ENCODE measurements at places on chromosomes 11 and 22.
A peak's percentile ranks its signal among the peaks of the same experiment; 100 is the strongest.

GRCh38 chr11:113142508-113142907 is 171.9 kb upstream of the TTC12 start:
- no peak for DNase-seq

DNA sequence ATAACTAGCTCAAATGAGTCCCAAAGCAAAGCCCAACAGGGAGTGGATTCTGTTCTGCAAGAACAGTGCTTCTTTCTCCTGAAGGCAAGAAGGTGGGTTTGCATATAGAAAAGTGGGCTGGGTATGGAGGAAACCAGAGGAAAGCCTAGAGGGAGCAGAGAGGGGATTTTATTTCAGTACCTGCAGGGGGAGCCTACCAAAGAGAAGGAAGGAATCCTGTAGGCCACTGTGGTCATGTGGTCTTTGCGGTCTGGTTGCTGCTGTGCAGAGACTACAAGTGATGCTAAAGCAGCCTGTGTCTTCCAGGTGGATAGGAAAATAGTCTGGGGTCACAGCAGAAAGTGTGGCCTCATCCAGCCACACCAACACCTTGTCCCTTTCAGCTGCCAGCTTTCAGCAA is 33.2 kb upstream of the ZBTB16 start:
- DNase-seq = peak; percentile 18

DNA sequence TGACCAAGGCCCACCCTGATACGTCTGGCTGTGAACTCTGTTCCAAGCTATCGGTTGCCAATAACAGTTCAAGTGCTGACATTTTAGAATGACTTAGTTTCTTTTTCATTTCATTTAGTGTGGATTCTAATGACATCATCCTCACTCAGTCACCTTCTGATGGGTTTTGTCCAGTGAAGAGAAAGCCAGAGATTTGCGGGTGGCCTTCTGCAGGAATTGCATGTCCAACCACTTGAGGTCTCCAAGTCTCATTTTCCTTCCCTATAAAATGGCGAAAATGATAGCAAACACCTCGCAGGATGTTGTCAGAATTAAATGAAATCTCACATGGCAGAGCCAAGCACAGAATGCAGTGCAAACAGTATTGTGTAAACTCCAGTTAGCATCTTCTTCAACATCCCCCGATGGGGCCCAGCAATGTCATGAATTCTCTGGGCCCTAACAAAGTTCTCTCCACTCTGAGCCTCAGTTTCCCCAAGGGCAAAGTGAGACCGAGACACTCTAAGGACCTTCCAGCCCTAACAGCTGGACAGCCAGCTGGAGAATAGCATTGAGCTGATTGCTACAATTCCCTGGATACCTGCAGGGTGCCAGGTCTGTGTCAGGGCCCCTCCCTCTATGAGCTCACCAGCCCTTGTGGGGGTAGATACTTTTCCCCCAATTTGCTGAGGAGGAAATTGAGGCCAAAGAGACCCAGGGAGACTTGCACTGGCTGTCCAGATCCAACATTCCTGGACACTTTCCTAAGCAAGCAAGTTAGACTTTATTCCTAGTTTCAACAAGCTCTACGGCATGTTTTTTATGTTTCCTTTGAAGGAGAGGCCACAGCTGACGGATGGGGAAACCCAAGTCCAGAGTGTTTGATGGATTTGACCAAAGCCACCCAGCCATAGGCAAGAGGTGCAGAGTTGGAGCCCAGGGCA is 286.7 kb downstream of the MN1 start:
- DNase-seq = no peak

DNA sequence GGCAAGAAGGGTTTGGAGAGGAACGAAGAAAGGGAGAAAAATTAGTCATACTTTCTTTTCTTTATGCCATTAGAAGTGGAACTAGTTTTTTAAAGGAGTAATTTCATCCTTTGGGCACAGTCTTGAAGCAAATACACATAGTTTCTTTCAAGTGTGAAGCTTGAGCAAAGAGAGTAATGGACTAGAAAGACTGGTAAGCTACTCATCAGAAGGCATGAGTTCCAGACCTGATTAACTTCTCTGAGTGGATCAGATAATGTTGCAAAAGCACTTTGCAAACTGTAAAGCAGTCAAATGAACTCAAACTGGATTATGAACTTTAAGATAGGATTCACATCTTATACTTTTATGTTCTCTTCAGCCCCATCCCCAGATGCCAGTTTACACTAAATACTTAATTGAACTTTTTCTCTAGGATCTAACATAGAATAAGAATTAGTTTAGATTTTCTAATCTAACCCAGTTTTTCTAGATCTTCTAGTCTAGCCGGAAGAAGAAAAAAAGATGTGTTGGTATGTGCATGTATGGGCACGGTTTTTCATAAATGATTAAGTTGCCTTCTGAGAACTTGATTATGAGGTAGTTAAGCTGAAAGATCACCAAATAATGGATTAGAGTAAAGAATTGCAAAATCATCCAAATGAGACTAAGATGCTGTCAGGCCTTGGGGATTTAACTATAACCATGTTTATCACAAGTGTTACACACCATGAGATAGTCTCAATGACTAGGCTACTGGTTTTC is 2.5 kb downstream of the DDIAS start:
- no peak for DNase-seq

DNA sequence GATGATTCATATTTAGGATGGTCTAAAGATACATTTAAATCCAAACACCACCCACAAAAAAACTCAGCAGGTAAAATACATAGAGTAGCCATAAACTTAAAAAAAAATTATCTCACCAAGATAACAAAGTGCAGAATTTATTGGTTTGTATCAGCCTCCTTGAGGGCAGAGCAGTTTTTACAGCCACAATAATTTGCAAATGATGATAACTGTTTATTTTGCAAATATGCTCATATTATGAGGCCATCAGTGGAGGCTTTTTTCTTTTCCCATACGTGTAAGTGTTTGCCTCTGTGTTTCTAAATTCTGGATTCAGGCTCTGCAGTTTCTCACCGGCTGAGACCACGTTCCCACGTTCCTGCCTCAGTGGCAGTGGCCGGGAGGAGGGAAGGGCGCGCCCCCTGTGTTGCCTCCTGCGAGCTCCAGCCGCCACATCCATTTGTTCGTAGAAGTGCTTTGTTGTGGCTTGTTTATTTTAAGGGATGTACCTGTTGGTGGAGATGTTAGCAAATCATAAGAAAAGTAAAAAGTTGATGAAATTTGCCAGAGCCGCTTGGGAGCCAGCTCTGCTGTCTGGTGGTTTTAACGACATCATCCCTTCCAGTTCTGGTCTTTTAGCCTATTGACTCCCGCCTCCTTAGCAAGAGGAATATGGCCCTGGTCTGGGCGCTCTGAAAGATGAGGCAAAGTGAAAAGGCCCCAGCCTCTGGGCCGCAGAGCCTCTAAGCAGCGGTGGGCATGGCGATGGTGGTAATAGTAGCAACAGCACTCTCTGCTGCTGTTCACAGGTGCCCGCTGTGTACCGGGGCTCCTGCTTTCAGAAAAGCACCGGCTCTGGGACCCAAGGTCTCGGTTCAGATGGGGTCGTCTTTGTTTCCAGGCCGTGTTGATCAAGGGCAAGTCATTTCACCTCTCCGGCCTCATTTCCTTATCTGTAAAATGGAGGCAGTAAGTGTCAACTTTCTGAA is 66.7 kb upstream of the PPARA start:
- no peak for DNase-seq

DNA sequence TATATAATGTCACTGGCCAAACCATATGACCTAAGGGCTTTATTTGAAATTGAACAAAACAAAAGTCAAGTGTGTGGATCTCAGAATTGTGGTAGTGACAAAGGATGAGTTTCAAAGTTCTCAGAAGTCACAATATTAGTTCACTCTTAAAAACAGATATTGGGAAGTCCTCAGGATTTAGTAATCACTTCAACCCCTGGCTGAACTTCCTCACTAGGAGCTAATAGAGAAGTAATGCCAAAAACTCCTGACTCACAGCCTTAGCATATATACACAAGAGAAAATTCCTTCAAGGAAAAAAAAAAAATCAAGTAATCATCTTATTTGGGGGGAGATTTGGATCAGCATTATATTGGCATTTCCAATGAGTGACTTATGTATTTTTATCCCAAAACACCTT is 75.6 kb upstream of the APOA1 start:
- DNase-seq = no peak

DNA sequence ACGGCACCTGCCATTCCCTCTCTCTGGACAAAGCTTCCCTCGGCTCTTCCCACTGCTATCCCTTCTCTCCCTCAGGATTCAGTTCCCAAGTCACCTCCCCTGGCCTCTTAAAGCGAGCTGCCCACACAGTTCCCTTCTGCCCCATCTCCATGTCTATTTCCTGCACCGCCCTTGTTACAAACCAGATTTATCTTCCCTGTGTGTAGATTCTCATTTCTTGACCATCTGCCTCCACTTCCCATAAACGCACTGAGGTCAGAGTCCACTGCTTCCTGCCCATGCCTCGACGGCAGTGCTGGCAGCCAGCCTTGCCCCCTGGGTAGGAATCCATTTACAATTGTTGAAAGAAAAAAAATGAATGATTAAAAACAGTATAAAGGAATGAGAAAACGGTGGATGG is 11.6 kb upstream of the APOBEC3B start:
- no peak for DNase-seq

- DNase-seq = no peak
Measured at GRCh38 chr11:108394744-108395284, 72.5 kb downstream of the C11orf65 start.

DNA sequence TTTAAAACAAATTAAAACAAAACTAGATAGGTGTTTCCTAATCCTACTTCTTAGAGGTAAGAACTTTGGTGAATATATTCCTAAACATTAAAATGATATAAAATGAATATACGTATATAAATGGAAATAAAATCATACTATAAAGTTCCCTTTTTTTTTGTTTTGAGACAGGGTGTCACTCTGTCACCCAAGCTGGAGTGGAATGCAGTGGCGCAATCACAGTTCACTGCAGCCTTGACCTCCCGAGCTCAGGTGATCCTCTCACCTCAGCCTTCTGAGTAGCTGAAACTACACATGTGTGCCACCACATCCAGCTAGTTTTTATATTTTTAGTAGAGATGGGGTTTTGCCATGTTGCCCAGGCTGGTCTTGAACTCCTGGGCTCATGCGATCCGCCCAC is 44.9 kb downstream of the NPAT start:
- DNase-seq = no peak

- DNase-seq = peak; percentile 12
Measured at GRCh38 chr22:26949193-26949592, 291.8 kb downstream of the MIAT start.

DNA sequence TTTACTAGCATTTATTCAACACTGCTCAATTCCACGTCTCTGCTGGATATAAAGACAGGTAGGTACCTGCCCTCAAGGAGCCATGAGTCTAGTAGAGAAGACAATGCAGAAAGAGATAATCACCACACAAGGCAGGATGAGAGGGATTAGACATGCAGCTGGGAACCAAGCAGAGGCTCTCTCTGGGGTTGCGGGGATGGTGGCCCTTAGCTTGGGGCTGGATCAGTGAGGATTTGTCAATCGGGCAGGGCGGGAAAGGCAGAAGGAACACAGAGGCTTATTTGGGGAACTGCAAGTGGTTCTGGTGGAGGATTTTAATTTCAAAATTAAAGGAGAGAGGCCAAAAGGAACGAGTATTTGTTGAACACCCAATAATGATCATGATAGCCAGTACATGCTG is 8.5 kb upstream of the DMC1 start:
- DNase-seq = no peak

GRCh38 chr11:114773541-114774338 is 95.4 kb downstream of the NXPE2 start:
- DNase-seq = no peak

DNA sequence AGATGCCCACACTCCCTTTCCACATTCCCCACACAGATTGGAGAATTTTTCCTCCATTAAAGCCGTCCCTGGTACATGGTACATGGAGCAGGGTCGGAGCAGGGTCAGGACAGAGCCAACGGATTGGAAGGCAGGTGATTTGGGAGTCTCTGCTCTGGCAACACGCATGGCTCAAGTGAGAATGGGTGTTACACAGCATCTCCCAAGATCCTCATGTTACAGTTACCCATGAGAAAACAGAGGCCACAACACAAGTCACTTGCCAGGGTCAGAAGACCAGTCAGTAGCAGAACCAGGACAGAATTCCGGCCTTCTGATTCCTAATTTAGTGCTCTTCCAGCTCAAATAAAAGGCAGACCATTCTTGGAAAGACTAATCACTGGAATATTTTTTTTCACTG is 7.7 kb upstream of the F2 start:
- no peak for DNase-seq

- DNase-seq = peak; percentile 7
Measured at GRCh38 chr22:28714043-28714628, 27.5 kb downstream of the CHEK2 start.

DNA sequence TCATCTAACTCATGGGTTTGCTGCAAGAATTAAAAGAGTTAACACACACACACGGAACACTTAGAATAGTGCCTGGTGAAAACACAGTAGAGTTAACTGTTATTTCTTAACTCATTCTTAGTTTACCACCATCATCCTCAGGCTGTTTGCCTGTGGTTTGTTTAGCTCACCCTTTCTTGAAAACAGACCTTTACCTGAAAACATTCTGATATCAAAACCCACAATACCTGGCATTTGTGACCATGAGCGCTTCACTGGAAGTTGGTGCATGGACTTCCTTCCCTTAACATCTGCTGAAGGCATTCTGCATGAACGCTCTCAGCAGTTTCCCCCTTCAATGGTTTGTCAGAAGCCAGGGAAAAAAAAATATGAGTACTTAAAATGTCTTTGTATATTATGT is 256.0 kb downstream of the ETS1 start:
- no peak for DNase-seq

DNA sequence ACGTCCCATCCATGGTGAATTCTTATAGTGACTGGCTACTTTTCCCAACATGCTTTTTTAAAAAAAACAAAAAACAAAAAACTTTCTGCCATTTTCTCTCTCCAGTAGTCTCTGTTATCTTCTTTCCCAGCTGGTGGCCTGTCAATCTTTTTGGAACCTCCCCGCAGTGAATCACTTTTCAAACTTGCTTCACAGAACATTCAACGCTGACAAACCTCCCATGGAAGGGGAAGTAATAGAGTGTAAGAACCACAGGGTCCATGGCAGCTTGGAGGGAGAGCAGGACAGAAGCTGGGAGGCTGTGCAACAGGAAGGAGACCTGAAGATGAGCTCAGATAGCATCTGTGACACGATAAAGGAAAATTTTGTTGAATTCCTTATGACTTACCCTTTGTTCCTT is 9.8 kb upstream of the CECR2 start:
- DNase-seq = no peak

DNA sequence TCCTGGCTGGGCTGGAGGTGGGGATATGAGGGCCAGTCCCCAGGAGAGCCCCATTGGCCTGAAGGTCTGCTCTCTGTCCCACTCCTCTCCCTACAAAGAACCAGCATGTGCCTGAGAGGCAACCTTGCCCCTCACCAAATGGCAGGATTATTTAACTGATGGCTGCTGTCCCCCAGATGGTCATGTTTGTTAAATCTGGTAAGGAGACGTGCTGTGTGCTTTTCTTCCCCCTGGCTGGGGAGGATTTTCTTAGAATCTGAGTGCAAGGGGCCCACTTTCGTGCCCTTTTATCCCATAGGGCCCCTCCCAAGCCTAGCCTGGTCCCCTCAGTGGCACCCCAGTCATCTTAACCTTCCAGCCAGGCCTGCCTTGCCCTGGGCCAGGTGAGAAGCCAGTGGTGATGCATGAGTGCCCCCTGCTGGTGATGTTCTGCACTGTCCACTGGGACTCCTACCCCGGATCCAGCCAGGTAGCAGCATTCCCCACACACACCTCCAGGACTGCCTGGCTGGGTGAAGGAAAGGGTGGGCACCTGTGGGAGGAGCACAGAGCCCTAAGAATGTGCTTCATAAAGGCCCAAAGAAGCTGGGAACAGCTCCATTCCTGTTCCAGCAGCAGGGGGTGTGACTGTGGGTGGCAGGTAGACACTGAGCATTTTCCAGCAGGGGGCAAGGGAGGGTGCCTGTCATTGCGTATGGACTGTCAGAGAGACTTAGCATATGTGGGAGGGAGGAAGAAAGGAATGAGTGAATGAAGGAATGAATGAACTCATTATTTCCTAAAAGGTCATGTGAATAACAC is 28.9 kb downstream of the MFNG start:
- DNase-seq = peak; percentile 77
